T-helper 17 cell (primary cell): ENCODE measurements at places on chromosomes 5 and 9. TPM values are rescaled to one million over a fixed set of nuclear protein-coding genes. Genes with fewer than 3 reads are reported as not detected.

DNA sequence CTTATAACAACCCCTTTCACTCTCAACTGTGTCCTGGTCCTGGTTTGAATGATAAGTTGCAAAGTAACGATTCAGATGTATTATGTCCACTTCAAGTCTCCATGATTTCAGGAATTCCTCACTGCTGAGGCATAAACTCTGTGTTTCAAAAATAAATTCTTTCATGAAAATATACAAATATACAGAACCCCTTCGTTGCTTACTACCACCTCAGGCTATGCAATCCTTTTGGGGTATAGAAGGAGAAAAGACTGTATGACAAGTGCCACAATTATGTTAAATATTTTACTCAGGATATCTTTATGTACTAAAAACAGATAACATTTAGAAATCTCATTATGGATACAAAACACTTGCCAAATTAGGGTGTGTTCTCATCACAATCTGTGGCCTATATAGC, 190.7 kb downstream of the KCTD16 start:
- no peak for DNase-seq

DNA sequence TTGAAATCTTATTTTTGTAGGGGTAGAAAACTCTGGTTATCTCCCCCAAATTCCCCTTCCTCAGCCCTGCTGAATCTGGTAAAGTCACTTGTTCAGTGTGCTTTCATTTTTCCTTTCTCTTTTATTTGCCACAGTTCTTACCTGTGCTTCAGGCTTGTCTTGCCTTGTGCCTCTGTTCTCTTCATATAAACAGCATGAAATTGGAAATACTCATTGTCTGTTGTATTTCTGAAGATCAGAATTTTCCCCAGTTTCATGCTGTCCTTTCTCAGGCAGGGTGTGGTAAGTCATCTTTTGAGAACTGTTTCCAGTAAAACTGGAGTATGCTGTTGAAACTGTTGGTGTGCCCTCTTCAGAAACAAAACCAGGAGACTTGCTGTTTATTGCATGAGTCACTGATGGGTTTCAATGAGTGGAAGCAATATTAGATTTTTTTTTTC, 7.0 kb downstream of the PAM start:
- no peak for DNase-seq

- no peak for DNase-seq
These were observed 262.0 kb downstream of the HTR1A start for GRCh38 chr5:63700241-63700640.

DNA sequence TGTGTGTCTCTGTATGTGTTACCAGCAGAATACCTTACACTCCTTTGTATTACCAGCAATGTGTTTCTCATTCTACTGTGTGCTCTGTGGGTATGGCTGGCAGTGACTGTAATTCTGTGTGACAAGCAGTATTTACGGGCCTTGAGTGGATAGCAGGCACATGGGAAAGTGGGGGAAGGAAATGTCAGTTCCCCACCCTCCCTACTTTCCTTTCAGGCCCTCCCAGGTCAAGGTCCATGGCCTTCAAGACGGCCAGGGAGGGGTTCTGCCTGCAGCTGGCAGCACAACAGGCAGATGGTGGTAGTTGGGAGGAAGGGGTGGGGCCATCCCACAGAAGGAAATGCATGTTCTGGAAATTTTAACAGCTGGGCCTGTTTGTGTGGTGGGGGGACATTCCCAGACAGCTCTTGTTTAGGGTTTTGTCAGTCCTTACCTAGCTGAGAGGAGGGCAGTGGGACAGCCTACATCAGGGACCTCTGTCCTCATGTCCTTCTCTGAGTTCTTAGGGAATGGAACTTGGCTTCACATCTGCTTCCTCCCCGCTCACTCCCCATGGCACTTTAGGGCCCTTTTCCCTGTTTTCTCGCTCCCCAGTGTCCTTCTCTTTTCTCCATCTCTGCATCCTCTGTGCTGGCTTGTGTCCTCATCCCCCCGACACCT, 14.6 kb upstream of the TNIP1 start:
- no peak for DNase-seq

DNA sequence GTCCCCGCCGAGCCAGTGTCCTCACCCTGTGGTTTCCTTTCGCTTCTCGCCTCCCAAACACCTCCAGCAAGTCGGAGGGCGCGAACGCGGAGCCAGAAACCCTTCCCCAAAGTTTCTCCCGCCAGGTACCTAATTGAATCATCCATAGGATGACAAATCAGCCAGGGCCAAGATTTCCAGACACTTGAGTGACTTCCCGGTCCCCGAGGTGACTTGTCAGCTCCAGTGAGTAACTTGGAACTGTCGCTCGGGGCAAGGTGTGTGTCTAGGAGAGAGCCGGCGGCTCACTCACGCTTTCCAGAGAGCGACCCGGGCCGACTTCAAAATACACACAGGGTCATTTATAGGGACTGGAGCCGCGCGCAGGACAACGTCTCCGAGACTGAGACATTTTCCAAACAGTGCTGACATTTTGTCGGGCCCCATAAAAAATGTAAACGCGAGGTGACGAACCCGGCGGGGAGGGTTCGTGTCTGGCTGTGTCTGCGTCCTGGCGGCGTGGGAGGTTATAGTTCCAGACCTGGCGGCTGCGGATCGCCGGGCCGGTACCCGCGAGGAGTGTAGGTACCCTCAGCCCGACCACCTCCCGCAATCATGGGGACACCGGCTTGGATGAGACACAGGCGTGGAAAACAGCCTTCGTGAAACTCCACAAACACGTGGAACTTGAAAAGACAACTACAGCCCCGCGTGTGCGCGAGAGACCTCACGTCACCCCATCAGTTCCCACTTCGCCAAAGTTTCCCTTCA, 1.4 kb downstream of the GLIS3 start:
- peak; percentile 4 for DNase-seq

GRCh38 chr5:67182301-67182790, 14.3 kb downstream of the CD180 start:
- DNase-seq: no peak

DNA sequence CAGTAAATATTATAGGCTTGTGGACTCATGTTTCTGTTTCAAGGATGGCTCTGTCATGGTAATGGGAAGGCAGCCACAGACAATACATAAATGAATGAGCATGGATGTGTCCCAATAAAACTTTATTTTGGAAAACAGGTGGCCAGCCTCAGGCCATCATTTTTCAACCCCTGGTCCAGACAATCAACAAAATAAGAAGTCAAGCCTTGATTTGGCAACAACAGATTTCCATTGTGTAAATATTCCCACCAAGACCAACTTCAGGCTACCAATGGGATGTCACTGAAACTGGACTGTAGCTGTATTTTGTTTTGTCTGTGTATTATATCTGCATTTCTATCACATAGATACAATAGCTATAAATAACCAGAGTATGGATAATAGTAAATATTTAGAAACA, 20.7 kb upstream of the RLN1 start:
- DNase-seq: no peak

DNA sequence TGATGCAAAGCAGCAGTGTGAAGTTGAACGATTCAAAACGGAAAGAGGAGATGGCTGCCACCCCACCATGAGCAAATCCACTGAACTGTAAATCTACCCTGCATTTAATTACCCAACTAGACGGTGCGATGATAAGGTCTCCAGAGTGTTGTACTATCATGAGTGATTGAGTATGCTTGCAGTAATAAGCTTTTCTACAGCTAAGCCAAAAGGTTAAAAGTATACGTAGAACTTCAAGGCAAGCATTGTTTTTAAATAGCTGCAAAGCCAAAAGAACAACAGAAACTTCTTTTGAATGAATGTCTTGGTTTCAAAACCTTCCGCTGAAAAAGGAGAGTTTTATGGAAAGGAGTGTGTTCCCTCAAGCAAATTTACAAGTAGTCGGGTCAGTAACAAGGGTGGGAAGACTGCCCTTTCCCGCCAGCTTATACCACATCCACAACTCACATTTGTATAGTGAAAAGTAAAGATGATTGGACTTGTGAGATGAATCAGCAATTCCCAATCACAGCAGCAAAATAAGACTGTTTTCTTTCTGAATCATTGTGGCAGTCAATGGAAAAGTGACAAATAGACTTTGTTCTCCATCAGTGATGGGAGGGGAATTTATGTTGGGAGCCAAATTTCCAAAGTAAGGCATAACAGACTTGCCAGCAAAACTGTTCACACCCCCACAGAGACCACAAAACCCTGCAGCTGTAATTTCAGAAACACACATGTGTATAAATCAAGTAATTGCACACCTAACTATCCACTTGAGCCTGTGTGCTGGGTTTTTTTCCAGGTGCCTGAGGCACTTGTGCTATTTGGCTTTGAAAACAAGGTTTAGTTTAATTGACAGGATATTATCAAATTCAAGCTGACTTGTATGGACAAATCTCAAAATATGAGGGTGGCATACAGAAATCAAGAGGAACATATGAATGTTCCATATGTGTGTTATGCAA, 407.7 kb upstream of the GRAMD2B start:
- no peak for DNase-seq

GRCh38 chr5:93342563-93343061, 238.4 kb downstream of the NR2F1-AS1 start:
- no peak for DNase-seq

DNA sequence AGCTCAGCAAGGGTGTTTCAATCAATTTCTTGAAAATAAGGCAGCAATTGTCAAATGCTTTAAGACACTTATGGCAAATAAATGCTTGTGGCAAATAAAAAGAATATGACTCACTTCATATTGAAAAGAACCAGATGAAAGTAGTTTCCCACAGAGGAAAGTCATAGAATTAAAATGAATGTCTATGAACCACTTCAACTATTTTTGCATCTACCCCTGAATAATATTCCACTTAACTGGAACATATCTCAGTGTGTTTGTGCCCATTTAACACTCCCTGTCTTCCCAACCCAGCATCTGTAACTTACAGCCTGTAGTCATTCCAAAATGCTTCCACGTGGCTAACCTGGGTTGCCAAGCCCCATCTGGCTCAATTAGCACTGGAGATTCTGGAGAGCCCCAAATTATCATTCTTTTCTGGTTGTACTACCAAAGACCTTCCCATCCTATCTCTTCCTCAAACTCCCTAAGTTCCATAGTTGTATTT, 84.7 kb downstream of the FEM1C start:
- DNase-seq: no peak

GRCh38 chr9:25412646-25413045, 265.6 kb downstream of the TUSC1 start:
- DNase-seq: no peak

DNA sequence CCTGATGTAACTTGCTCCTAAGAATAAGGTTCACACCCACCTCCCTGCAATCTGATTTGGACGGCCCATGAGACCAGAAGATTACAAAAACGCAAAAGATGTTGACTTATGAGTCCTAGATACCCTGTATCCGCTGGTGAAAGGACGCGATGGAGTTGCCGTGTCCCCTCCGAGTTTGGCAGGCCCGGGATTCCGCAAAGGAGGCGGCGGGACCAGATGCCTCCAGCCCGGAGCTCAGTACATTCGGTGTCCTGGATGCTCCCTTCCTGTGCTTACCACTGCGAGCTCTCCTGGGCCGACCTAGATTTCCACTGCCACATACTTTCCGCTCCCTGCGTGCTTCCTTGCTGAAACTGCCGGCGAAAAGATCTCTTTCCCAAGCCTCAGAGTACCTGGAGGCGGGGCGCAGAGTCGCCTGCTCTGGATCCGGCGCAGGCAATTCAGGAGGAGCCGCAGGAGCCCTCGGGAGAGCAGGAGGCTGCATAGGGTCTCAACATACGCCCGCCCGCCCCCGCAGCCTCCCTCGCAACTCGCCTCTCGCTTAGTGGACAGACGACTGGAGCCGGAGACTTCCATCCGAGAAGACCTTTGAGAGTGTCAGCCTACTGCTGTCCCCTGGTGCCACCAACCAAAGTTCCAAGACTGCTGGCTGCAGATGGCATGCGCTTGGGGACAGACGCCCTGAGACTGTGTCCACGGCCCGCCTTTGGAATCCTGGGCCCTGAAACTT, 39.8 kb downstream of the ANXA2R start:
- DNase-seq: no peak

DNA sequence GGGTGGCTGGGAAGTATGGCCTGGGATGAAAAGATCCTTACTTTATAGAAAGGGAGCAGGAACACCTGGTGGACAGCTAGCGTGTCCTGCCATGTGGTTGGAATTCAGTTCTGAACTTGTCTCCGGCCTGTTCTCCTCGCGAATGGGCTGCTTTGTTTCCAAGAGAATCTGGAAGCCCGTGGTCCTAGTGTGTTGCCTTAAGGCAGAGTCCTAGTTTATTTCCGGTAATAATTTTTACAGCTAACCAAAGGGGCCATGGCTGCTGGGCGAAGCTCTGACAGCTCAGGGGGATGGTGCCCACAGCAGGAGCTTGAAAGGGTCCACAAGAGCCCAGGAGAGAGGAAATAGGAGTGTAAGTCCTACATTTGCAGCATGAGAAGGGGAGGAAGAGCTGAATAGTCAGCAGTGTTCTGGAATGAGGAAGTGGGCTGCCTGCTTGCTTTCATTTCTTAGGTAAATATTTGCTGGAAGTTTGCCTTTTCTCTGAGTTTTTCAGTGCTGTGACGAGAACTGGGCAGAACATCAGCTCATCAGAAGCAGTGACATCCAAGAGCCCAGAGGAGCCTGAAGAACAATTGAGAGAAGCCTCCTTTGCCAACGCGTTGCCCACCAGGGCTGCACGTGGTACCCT, 13.1 kb upstream of the IGFBPL1 start:
- no peak for DNase-seq

DNA sequence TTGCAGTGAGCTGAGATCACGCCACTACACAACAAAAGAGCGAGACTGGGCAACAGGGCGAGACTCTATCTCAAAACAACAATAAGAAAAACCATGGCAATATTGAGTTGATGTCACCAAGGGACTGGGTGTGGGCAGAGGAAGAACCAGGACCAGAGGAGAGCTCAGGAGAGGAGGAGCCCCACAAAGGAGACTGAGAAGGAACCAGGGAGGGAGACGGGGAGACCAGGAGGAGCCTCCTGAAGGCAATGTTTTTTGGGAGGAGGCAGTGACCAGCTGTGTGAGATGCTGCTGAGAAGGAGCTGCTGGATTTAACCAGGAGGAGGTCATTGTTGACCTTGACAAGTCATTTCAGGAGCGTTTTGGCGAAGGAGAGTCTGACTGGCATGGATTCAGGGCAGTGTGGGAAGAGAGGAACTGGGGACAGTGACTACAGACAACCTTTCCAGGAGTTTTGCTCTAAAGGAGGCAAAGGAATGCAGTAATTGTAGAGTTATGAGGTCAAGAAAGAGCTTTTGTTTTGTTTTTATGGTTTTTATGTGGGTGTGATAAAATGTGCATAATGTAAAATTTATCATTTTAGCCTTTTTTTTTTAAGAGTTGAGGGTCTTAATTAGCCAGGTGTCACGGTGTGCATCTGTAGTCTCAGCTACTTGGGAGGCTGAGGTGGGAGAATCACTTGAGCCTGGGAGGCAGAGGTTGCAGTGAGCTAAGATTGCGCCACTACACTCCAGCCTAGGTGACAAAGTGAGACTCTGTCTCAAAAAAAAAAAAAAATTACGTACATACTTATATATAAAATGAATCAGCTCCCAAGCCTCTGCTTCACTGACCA, 17.9 kb downstream of the TRUB2 start:
- no peak for DNase-seq

Gene PCDHGA1
- total RNA-seq: not detected

Gene ZBTB6
- 4.7 TPM for total RNA-seq

Gene NPM1
- total RNA-seq: 1,022 TPM

Gene WWC1
- total RNA-seq: 5.4 TPM

Gene RAB24
- total RNA-seq: 17.6 TPM
